ENCODE measurements at places on chromosomes 11 and 22. TPM values are rescaled to one million over a fixed set of nuclear protein-coding genes. Genes with fewer than 3 reads are reported as not detected.

Gene TSSK2
- not detected for total RNA-seq

Gene CD3G
- 30.5 TPM for total RNA-seq

- no peak for DNase-seq
- peaks cover 54% of the 10 kb centered on the region for H3K4me1 ChIP-seq
- no peaks in the 10 kb centered on the region for H3K27me3 ChIP-seq
- H3K4me3 ChIP-seq, result no peak overlapping the region
Measured at GRCh38 chr11:47842749-47843148, 5.4 kb downstream of the NUP160 start.

Gene IFITM10
- total RNA-seq, result 6.7 TPM

GRCh38 chr11:25037431-25037830 is 540.6 kb downstream of the LUZP2 start:
- H3K4me1 ChIP-seq, result no peaks in the 10 kb centered on the region
- no peaks in the 10 kb centered on the region for H3K27me3 ChIP-seq
- no peaks in the 10 kb centered on the region for H3K36me3 ChIP-seq
- H3K4me3 ChIP-seq, result no peak overlapping the region
- H3K27ac ChIP-seq, result no peak overlapping the region

GRCh38 chr11:69943066-69943465 is 123.8 kb upstream of the FGF3 start:
- no peak overlapping the region for H3K4me3 ChIP-seq
- H3K27me3 ChIP-seq, result peaks cover 72% of the 10 kb centered on the region
- no peaks in the 10 kb centered on the region for H3K36me3 ChIP-seq
- no peak overlapping the region for H3K27ac ChIP-seq

- H3K36me3 ChIP-seq, result peaks cover 20% of the 10 kb centered on the region
- H3K4me3 ChIP-seq, result no peak overlapping the region
- no peaks in the 10 kb centered on the region for H3K27me3 ChIP-seq
- DNase-seq, result no peak
Measured at GRCh38 chr22:40975366-40975765, 24.2 kb downstream of the RBX1 start.

- no peaks in the 10 kb centered on the region for H3K4me1 ChIP-seq
- no peaks in the 10 kb centered on the region for H3K36me3 ChIP-seq
- H3K27me3 ChIP-seq, result no peaks in the 10 kb centered on the region
- no peak for DNase-seq
- H3K27ac ChIP-seq, result no peak overlapping the region
Measured at GRCh38 chr11:15935373-15935772, 421.0 kb downstream of the SOX6 start.

- H3K27ac ChIP-seq, result no peak overlapping the region
- no peaks in the 10 kb centered on the region for H3K36me3 ChIP-seq
- no peak overlapping the region for H3K4me3 ChIP-seq
- no peaks in the 10 kb centered on the region for H3K4me1 ChIP-seq
Measured at GRCh38 chr22:28505416-28506149, 174.1 kb downstream of the TTC28 start.

Gene SHANK2
- 12.4 TPM for total RNA-seq

GRCh38 chr11:119592642-119593041 is 136.4 kb downstream of the NECTIN1 start:
- H3K4me3 ChIP-seq, result no peak overlapping the region
- DNase-seq, result no peak
- no peaks in the 10 kb centered on the region for H3K36me3 ChIP-seq
- H3K4me1 ChIP-seq, result no peaks in the 10 kb centered on the region

DNA sequence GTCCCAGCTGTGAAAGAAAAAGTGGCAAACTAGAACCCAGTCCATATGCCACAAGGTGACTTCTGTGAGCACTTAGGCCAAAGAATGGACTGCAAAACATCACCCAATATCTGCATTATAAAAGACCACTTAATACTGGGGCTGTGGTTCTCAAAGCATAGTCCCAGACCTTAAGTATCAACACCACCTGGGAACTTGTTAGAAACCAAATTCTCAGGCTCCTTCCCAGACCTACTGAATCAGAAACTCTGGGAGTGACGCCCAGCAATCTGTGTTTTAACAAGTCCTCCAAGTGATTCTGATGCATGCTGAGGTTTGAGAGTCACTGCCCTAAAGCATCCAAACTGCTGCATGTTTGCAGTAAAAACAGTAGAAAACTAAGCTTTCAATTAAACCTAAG is 81.3 kb downstream of the SERGEF start:
- H3K27ac ChIP-seq, result no peak overlapping the region
- H3K27me3 ChIP-seq, result no peaks in the 10 kb centered on the region
- DNase-seq, result no peak
- H3K36me3 ChIP-seq, result peaks cover 48% of the 10 kb centered on the region
- no peak overlapping the region for H3K4me3 ChIP-seq

- peaks cover 8% of the 10 kb centered on the region for H3K4me1 ChIP-seq
- no peaks in the 10 kb centered on the region for H3K27me3 ChIP-seq
- H3K4me3 ChIP-seq, result no peak overlapping the region
- H3K36me3 ChIP-seq, result no peaks in the 10 kb centered on the region
- H3K27ac ChIP-seq, result no peak overlapping the region
Measured at GRCh38 chr11:69536406-69536805, 54.9 kb downstream of the LINC01488 start.

GRCh38 chr11:123086305-123086704 is 24.4 kb upstream of the HSPA8 start:
- no peak for DNase-seq
